ENCODE measurements at places on chromosomes 4 and X. TPM values are rescaled to one million over a fixed set of nuclear protein-coding genes. Genes with fewer than 3 reads are reported as not detected.

Gene TECRL
- total RNA-seq = not detected

Gene CACNA1F
- not detected for total RNA-seq

Gene EVC2
- 4.0 TPM for total RNA-seq

Gene RPS6KA6
- 0.39 TPM for total RNA-seq

Gene NHSL2
- total RNA-seq = 13.3 TPM

Gene SPANXN3
- total RNA-seq = not detected

Gene CSAG1
- not detected for total RNA-seq

Gene LRPAP1
- total RNA-seq = 116 TPM

Gene NUP62CL
- total RNA-seq = not detected

Gene GIMD1
- not detected for total RNA-seq

Gene SERPINA7
- total RNA-seq = not detected

Gene GAGE12H
- total RNA-seq = not detected

Gene NRK
- total RNA-seq = 0.96 TPM

Gene CXorf49
- total RNA-seq = not detected

Gene BTC
- 1.3 TPM for total RNA-seq

Gene NOX1
- total RNA-seq = not detected

Gene SSX3
- not detected for total RNA-seq

Gene CDS1
- 0.29 TPM for total RNA-seq

Gene PAGE2B
- total RNA-seq = not detected

Gene TCEAL9
- total RNA-seq = 48.1 TPM

Gene RPA4
- 1.3 TPM for total RNA-seq

Gene XAGE2
- total RNA-seq = not detected

Gene UGT2B17
- 0.29 TPM for total RNA-seq

Gene RHOH
- total RNA-seq = 3.9 TPM

Gene YIPF7
- total RNA-seq = not detected

Gene MAGEC1
- not detected for total RNA-seq

Gene IGFBP7
- total RNA-seq = 558 TPM

Gene ATP8A1
- total RNA-seq = 11.3 TPM

Gene OTC
- total RNA-seq = not detected

Gene LEF1
- 3.1 TPM for total RNA-seq

Gene CCKAR
- not detected for total RNA-seq

Gene POF1B
- 0.32 TPM for total RNA-seq

Gene ASMTL
- 20.8 TPM for total RNA-seq

Gene SSX4B
- total RNA-seq = not detected

Gene CD40LG
- total RNA-seq = not detected

Gene BST1
- 21.8 TPM for total RNA-seq

Gene USP51
- 1.1 TPM for total RNA-seq
